ENCODE measurements at places on chromosomes 3 and 15.
A peak's percentile ranks its signal among the peaks of the same experiment; 100 is the strongest.

GRCh38 chr3:53162672-53163443 is 1.8 kb downstream of the PRKCD start:
- peak; percentile 61 for DNase-seq

GRCh38 chr15:62847900-62848489 is 194.6 kb upstream of the TPM1 start:
- peak; percentile 63 for DNase-seq

DNA sequence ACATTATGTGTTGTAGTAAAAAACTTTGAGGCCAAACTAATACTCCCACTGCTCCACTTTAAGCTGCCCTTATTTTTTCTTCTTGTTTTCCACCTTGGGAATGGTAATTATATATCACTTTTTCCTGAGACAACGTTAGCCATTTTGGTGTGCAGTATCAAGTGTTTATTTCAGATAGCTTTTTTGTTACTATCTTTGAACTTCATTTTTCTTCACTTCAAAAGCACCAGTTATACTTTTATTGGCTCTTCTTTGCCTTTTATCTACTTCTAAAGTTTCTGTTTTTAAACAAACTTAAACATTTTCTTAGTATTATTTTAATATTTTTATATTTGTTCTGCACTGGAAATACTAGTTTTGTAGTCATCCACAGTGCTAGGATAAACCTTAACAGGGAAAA is 6.5 kb downstream of the TOPAZ1 start:
- no peak for DNase-seq

DNA sequence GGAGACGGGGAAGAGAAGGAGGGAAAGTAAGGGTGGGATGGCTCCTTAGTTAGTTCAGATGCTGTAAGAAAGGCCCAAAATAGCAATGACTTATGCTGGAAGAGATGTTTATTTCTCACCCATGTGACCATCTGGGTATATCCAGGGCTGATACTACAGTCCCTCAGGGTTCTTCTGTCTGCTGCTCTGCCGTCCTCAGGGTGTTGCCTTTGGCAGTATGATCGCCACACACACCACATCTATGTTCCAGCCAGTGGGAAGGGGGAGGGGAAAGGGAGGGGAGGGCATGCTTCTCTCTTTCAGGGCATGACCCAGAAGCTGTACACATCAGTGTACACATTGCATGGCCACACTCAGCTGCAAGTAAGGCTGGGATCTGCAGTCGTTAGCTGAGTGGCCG is 10.2 kb downstream of the CD276 start:
- no peak for DNase-seq

GRCh38 chr15:49199666-49200065 is 29.6 kb downstream of the GALK2 start:
- DNase-seq, result no peak

DNA sequence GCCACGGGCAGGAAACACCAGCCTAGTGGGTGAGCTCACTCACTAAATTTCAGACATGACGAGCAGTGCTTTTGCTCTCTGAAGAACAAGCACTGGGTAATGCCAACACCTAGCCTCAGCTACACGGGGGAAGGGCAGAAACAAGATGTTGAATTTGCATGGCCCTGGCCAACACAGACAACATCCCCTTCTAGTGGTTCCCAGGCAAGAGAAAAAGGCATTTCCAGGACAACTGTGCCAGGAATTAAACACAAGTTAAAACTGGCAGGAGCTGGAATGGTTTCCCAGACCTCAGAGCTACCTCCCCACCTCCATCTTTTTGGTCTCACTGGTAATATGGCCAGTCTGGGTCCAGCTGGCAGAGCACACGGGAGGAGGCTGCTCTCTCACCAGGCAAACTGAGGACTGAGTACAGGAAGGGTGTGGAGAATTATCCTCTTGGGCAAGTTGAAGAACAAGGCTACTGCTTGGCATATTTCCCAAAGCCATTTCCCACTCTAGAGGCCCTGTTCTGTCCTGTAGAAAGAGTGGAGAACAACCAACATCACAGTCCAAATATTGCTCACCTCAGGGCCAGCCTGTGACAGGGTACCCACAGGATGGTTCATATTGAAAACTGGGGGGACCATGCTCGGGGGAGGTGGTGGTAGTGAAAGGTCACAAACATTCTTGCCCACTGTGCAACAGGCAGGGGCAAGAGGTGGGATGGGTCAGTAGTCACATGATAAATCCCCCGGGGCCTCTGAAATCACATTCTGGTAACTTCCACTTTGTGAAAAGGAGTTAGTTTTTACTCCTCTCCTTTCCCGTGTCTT is 26.5 kb downstream of the TSPAN3 start:
- DNase-seq, result no peak

DNA sequence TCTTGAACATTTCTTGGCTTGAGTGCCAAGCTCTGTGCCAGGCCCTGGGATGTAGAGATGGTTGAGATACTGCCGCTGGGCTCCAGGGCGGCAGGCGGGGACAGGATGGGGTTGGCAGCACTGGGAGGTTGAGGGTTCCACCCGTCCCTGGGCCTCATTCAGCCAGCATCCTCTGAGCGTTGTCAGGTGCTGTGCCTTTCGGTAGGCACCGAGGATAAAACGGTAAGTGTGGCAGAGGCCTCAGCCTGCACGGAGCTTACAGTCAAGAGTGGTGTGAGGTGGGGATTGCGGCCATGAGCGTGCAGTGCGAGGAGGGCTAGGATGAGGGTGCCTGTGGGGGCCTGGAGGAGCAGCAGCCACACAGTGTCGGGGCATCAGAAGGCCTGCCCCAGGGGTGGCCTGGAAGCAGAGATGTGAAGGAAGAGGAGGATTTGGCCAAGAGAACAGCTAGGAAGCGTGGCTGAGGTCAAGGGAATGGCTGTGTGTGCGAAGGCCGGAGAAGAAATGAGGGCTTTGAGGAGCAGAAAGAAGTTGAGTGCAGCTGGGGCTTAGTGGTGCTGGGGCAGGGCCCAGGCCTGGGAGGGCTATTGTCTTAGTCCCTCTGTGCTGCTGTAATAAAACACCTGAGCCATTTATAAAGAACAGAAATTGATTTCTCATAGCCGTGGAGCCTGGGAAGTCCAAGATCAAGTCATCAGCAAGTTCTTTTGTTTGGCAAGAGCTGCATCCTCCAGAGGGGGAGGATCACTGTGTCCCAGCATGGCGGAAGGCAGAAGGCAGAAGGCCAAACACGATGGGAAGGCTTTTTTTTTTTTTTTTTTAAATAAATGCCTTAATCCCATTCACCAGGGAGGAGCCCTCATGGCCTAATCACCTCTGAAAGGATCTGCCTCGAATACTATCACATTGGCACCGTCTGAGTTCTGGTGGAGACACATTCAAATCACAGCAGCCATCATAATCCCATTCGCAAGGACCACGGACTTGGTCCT is 22.7 kb downstream of the CORO2B start:
- DNase-seq, result no peak

- DNase-seq, result no peak
Observed at GRCh38 chr3:129966876-129967275, 7.6 kb upstream of the TRH start.

GRCh38 chr15:52441841-52442240 is 86.8 kb downstream of the MYO5A start:
- DNase-seq, result no peak

DNA sequence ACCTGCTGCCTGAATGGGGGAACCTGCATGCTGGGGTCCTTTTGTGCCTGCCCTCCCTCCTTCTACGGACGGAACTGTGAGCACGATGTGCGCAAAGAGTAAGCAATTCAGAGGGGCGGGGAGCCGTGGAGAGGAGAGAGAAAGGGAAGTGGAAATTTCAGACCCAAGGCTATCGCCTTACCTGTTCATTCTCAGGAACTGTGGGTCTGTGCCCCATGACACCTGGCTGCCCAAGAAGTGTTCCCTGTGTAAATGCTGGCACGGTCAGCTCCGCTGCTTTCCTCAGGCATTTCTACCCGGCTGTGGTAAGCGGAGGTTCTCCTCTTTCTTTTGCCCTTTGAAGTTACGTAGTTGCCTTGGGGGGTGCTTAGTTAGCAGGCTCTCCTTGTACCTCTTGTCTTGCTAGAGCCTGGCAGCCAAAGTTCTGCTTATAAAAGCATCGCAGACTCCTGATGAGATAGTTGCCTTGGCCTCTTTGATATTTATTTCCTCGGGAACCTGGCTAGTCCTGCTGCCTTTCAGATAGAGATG is 13.7 kb upstream of the LRRC2 start:
- no peak for DNase-seq

Measured in activated naive CD4-positive, alpha-beta T cell treated with anti-CD3 and anti-CD28 coated beads, Interleukin-2, amount 10 ng/mL, durations not matched to agents 7 days and 5 days (primary cell).